ENCODE measurements at places on chromosomes 2 and 18.

- no peak for DNase-seq
Observed at GRCh38 chr2:239261356-239261755, 139.5 kb downstream of the HDAC4 start.

DNA sequence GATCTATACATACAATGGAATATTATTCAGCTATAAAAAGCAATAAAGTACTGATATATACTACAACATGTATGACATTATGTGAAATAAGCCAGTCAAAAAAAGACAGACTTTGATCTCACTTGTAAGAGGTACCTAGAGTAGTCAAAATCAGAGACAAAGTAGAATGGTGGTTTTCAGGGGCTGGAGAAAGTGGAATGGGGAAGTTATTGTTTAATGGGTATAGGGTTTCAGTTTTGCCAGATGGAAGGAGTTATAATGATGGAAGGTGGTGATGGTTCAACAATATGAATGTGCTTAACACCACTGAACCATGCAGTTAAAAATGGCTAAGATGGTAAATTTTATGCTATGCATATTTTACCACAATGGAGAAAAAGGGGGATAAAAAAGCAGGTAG lies 6.3 kb downstream of the COBLL1 start:
- no peak for DNase-seq

GRCh38 chr18:10308154-10308553 lies 146.3 kb upstream of the APCDD1 start:
- DNase-seq = no peak

DNA sequence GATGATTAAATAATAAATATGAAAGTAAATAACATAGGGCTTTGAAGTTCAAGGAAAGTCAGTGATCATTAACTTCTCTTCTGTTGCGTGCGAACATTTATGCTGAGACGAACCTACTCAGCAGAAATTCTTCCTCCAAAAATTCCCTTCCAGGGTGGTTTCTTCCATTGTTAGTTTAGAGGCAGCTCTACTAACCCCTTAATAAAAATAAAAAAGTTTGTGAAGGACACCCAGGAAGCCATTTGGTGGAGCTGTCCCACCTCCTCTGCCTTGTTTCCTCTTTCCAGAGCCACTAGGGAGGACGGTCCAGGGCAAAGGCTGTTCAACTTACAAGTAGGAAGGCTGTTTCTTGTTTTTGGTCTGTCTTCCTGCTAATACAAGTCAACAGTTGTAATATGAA lies 2.1 kb upstream of the SMAD2 start:
- DNase-seq = no peak

DNA sequence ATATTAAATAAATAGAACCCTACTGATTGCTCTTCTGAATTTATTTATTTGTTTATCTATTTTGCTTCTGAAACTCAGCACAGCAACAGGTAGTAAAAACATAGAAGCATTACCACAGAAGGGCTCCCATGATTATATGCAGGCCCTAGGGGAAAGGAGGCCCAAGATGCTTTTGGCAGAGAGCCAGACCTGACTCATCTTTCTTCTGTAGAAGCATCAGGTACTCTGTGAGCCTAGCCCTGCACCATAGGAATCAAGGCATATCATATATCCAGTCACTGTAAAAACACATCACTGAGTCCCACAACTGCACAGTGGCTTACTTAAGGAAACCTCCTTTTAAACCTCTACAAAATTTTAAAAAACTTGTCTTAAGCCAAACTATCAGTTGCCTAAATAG lies 1.8 kb downstream of the SCN9A start:
- DNase-seq = peak; percentile 92

DNA sequence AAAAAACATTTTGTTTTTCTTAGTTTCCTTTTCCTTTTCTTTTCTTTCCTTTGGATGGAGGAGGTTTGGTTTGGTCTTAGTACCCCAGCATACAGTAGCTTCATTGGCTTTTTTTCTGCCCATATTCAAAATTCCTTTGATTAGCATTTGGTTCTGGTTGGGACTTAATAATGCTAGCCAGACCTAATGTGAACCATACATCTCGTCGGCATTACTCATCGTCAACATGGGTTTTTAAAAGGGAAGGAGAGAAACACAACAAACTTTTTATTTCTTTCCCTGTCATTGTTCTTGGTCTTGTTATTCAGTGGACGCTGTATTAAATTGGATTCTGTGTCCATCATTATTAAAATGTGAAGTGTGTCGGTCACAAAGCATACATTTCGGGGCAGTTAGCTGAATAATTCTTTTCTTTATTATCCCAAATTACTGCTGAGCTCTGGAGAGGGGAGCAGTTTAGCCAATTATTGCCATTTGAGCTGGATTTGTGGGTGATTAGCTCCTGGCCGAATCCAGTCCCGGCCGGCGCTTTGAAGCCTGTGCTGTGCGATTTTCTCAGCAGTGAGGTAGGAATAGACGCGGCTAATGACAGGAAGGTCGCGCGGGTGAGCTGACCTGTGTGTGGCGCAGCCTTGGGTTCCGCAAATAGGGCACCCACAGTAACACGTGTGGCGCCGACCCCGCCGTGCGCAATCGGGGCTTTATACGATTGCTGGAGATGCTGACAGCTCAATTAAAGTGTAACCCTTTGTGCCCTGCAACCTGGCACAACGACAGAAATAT lies 303.3 kb downstream of the GBX2 start:
- DNase-seq = peak; percentile 53

DNA sequence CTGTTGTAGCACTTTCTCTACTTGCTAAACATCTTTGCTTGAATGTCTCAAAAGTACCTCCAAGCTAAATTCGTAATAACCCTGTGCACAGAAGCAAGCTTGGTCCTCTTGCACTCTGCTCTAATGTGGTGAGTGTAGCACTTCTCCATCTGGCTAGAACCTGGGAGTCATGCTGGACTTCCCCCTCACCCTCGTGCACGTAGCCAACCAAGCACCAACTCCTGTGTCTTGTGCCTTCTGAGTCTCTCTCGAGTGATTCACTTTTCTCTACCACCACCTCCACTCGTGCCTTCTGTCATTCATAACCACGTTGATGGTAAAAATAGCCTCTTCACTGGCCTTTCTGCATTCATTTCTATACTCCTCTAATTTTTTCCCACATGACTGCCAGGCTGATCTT lies 91.9 kb upstream of the KCNE4 start:
- DNase-seq = peak; percentile 52

DNA sequence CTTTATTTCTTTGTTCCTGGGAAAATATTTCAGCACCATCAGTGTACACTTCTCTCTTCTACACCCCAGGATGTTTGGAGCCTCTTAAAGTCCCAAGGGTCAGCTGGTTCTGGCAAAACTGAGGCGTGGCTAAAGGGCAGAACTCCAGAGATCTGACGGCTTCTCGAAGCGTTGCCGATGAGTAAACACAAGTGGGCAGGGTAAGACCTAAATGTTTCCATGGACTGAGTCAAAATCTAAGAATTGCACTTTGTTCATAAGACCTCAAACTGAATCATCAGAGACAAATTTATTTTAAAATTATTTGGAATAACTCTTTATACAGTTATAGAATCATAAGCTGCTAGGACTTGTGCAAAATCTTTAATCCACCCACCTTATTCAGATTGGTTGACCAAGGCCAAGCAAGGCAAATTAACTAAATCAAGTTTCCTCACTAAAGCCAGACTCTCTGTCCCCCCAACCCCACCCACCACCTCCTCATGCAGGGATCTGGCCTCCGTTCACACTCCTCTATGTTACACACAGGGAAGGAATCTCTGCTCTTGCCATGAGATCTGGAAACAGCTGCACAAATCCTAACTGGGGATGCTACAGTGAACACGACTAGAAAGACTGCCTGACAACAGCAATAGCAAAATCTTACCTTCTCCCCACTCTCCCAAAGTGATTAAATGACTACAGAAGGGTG lies 342.6 kb upstream of the KLHL29 start:
- no peak for DNase-seq

DNA sequence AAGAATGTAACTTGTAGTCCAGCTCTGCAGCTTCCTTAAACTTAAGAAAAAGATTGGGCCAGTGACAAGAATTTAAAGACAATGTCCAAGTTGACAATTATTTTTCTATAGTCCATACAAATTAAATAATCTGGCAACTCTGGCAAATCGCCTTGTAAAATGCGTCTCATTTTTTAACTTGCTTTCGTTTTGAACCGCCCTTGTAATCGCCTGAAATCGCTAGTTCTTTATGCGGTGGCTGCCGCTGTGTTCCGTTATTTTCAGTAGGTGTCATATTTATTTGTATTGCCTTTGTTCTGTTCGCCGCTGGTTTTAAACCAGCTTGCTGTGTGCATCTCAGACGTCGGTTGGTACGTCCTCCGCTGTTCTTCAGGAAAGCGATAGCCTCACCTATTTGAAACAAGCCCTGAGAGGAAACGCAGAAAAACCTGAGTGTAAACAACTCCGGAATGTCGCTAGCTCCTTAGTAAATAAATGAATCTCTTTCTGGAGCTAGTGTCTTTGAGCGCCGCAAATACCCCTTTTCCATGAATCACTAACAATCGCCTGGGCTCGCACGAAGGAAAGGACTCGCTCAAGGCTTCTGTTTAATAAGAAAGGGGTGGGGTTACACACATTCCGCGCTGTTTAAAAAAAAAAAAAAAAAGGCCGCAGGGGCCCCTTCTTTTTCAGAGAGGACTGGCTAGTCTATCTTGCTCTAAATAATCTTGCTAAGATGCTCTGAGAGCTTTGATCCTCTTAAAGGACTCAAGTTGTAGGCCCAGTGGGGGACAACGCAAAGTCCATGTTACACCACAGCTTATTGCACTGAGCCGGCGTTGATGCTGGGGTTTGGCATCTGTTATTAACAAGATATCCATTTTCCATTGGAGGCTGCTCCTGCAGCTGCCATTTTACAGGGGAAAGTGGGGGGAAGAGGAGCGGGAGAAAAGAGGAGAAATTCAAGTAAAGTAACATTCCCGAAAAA lies 3.0 kb downstream of the HOXD8 start:
- peak; percentile 18 for DNase-seq

DNA sequence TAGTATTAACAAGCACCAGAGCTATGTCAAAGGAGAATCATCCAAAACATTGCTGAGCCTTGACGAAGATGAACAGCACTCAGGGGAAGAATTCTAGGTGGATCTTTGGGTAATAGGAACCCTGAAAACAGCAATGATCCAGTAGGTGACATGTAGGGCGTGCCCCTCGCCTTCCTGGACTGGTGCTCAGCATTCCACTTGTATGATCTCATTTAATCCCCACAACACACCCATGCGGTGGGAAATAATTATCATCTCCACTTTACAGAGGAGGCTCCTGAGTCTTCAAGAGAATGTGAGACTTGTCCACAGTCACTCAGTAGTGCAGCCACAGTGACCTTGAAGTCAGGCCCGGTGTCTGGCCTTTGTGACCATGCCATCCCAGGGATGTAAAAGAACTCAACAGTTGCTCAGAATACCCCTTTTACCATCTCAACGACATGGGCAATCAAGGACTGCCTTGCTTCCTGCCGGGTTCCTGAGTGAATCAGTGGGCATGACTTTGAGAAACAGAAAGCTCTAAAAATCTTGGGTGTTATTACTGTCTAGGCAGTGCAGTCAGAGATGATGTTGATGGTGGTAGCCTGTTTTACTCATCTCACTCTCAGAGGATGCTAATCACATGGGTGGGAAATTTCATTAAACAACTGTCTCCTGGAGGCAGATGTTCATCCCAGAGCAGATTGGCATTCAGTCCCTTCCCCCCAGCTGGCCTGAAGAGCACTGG lies 161.6 kb downstream of the BCL11A start:
- DNase-seq = no peak

GRCh38 chr2:26752656-26753055 lies 11.4 kb upstream of the SLC35F6 start:
- DNase-seq = peak; percentile 51
